Vagina (tissue), 2 donors: ENCODE measurements at places on chromosomes 5 and 9. TPM values are rescaled to one million over a fixed set of nuclear protein-coding genes. Genes with fewer than 3 reads are reported as not detected.

DNA sequence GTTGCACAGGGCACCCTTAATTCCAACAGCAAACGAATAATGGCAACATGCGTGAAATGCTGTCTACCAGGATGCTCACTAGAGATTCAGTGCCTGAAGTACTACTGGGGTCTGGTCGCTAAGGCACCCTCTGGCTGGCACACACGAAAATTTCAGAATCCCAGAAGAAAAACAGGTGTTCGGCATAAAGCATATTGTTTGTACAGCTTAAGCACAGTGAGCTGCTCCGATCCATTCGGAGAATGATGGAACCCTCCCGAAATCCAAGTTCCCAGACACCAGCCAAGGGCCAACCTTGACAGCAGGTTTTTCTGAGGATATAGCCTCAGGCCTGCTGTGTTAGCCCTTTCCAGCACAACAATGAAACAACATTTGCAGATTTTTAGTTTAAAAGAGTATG, 61.4 kb upstream of the ALDH1B1 start:
- H3K27ac ChIP-seq = no peak overlapping the region
- DNase-seq = peak; percentile 70
- no peak overlapping the region for H3K4me3 ChIP-seq

GRCh38 chr5:1135696-1136525, 24.0 kb upstream of the SLC12A7 start:
- H3K27ac ChIP-seq = no peak overlapping the region
- H3K4me1 ChIP-seq = peaks cover 11% of the 10 kb centered on the region
- no peak for DNase-seq
- H3K4me3 ChIP-seq = no peak overlapping the region
- no peaks in the 10 kb centered on the region for H3K27me3 ChIP-seq

DNA sequence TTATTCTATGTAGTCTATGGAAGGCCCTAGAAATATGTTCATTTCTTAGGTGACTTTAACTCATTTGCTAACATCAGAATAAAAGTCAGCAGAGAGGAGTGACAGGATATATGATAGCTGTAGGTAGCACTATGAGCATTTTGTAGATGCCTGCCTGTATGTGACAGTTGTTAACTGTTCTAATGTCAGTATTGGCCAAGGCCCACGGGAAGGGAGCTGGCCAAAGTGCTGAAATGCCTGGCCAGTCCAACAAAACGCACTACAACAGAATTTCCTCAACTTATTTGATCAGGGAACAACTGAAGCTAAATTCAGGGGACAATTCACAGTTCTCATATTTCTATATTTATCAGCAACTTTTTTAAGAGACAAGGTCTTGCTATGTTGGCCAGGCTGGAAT, 20.8 kb downstream of the SV2C start:
- no peak overlapping the region for H3K27ac ChIP-seq
- no peak overlapping the region for H3K4me3 ChIP-seq
- no peaks in the 10 kb centered on the region for H3K4me1 ChIP-seq
- no peak for DNase-seq
- H3K36me3 ChIP-seq = no peaks in the 10 kb centered on the region

DNA sequence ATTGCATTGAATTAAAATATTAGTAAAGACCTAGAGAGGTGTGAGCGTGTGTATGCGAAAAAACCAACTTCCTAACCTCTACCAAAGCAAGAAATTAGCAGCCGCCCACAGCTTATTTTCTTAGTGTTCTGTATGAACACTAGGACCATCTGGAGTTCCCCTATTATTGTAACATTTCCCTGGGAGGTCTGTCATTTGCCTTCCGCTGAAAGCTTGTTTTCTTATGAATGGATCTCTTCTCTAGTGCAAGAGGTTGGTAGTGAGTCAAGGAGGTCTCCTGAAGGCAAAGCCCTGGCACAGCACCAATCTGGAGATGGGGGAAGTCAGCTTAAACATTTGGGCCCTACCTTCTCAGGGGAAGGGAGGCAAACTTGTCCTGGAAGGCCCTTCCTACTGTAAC, 10.8 kb downstream of the TNFSF8 start:
- no peak overlapping the region for H3K4me3 ChIP-seq
- H3K4me1 ChIP-seq = no peaks in the 10 kb centered on the region
- H3K27ac ChIP-seq = no peak overlapping the region
- H3K27me3 ChIP-seq = no peaks in the 10 kb centered on the region

DNA sequence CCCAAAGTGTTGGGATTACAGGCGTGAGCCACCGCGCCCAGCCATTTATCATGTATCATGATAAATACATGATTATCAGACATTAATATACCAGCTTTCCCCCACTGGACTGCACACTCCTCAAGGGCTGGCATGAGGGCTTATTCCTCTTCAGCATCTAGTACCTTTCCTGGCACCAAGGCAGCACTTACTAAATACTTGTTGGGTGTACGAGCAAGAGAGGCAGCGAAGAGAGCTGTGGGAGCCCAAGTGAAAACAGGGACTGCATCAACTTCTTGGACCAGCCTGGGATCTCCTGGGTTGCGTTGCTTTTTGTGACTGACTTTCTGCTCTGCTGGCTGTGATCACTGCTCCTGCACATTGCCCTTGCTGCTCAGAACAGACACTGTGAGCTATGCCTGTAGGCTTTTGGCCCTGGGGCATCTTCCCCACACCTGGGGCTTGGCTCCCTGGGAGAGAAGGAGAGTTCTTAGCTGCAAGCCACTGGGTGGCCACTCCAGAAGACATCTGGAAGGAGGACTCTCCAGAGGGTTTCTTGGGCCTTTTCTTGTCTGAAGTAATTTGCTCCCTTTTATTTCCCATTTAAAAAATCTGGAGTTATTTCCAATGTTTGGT, 224.3 kb downstream of the NR3C1 start:
- no peak for DNase-seq
- H3K4me1 ChIP-seq = peaks cover 18% of the 10 kb centered on the region
- H3K27ac ChIP-seq = no peak overlapping the region
- H3K27me3 ChIP-seq = no peaks in the 10 kb centered on the region

DNA sequence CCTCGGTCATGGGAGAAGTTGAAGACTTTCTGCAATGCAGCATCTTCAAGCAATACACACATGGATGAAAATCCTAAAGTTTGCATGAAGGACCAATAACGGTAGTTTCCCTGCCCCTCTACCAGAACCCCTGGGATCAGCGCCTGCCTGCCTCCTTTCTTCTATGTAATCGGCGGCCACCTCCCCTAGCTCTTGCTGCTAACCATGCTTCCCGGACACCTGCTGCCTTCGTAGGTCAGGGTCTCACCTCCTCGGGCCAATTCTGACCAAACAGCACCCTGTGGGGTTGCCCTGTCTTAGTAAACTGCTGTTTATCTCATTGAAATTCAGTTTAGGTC, 388 bp upstream of the MED10 start:
- H3K27ac ChIP-seq = peak overlapping the region; percentile 33
- no peaks in the 10 kb centered on the region for H3K36me3 ChIP-seq
- H3K27me3 ChIP-seq = no peaks in the 10 kb centered on the region
- peak overlapping the region; percentile 83 for H3K4me3 ChIP-seq

TGFBI gene
- 43.2 TPM for total RNA-seq

DNA sequence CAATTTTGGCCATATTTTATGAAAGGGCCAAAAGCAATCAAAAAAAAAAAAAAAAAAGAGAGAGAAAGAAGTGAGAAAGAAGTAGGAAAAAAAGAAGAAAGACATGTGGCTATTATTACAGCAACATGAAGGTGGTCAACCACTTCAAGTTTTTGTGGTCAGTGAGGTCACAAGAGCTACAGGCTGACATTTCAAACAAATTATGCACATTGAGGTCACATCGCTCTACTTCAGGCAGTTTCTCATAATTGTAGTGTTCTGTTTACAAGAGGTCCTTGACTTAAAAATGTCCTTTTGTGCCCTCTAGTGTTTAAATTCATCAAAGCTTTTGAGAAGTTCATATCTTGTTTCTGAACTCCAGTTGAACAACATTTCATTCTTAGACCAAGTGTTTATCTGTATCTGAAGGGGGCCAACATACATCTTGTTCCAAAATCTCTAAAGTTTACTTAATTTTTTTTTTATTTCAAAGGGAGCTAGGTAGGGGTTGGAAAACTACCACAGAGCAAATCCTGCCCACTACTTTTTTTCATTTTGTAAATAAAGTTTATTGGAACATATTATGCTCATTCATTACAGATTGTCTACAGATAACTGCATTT, 513.1 kb downstream of the PDE4D start:
- H3K27ac ChIP-seq = no peak overlapping the region
- DNase-seq = no peak
- H3K4me1 ChIP-seq = no peaks in the 10 kb centered on the region
- H3K27me3 ChIP-seq = no peaks in the 10 kb centered on the region
- no peaks in the 10 kb centered on the region for H3K36me3 ChIP-seq
- H3K4me3 ChIP-seq = no peak overlapping the region

SURF1 gene
- total RNA-seq = 31.2 TPM

DNA sequence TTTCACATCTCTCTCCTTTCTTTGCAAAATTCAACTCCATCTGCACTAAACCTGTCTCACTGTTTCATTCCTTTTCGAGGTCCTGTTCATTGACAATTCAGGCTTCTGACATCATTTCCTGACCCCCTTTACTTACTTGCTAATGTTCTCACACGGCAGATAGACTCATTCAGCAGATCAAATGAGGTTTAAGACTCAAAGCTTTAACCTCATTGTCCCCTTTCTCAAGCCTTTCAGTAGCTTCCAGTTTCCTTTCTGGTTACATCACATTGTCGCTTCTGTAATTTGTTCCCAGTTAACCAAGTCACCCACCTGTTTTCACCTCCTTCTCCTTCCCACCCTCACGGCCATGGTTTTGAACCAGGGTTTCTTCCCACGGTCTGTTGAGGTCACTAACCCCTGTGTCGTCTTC, 143.4 kb upstream of the OTULINL start:
- no peak overlapping the region for H3K27ac ChIP-seq
- peaks cover 23% of the 10 kb centered on the region for H3K4me1 ChIP-seq
- H3K36me3 ChIP-seq = no peaks in the 10 kb centered on the region
- H3K4me3 ChIP-seq = no peak overlapping the region

DNA sequence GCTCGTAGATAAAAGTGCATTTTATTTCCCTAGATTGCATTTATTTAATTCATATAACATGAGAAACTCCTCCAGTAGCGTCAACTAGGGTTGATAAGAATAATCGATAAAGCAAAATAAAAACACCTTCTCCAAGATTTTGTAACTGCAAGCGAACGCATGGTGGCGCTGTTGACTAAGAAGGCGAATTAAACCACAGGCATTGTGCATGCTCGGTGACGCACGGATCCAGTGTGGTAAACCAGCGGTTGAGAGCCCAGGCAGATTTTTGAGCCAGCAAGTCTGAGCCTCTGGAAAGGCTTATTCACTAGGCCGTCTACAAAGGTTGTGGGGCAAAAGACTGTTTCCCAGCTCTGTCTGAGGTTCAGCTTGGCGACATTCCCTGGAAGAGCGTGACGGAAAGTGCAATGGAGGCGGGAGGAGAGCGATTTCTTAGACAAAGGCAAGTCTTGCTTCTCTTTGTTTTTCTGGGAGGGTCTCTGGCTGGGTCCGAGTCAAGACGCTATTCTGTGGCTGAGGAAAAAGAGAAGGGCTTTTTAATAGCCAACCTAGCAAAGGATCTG, at the start of gene PCDHB3:
Gene PCDHB3, plus strand, starts transcription at position 231 of the 563 bp plus-strand sequence. Its CDS starts 177 bp downstream, at position 408.
- H3K27me3 ChIP-seq = no peaks in the 10 kb centered on the region
- no peaks in the 10 kb centered on the region for H3K36me3 ChIP-seq

GRCh38 chr9:131259432-131259898, 16.8 kb downstream of the FAM78A start:
- no peak for DNase-seq
- no peaks in the 10 kb centered on the region for H3K27me3 ChIP-seq
- H3K27ac ChIP-seq = no peak overlapping the region
- peaks cover 11% of the 10 kb centered on the region for H3K4me1 ChIP-seq
- no peak overlapping the region for H3K4me3 ChIP-seq

DNA sequence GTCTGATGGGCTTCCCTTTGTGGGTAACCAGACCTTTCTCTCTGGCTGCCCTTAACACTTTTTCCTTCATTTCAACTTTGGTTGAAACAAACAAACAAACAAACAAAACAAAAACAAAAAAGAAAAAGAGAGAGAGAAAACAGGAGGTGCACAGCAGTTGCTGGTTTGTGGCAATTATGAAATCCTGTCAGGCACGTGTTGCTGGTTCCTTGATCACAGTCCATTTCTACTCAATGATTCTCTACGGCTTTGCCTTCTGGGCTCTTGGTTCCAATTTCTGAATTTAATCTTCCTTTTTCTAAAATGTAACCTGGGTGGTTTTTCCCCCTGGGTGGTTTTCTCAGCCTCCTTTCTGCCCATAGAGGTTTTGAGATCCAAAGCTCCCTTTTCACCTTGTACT, 17.8 kb upstream of the PANK3 start:
- DNase-seq = no peak
- H3K4me1 ChIP-seq = no peaks in the 10 kb centered on the region
- no peak overlapping the region for H3K4me3 ChIP-seq
- H3K27me3 ChIP-seq = no peaks in the 10 kb centered on the region
- no peaks in the 10 kb centered on the region for H3K36me3 ChIP-seq

DNA sequence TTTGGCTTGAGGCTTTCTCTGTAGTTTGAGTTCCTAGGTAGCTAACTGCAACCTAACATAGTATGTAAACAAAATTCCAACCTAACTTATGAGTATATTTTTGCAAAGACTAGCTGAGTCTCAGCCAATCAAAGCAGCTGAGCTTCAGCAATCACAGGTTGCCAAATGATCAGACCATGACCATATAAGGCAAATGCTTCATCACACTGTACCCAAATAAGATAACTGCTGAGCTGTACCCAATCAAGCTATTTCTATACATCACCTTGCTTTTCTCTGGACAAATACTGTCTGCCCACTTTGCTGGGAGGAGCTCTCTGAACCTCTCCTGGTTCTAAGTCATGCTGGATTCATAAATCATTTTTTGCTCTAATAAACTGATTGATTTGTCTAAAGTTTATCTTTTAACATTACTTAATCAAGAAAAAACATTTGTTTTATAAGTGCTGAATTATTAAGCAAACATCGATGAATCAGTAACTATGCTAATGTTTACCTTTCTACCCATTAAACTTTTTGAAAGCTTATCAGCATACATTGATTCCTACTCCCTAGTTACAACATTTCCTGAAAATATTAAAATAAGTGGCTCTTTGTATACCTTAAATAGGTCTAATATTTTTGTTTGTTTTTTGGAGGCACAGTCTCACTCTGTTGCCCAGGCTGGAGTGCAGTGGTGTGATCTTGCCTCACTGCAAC, 129.7 kb upstream of the PCA3 start:
- H3K27ac ChIP-seq = no peak overlapping the region
- no peaks in the 10 kb centered on the region for H3K36me3 ChIP-seq
- H3K27me3 ChIP-seq = no peaks in the 10 kb centered on the region
- DNase-seq = no peak
- no peak overlapping the region for H3K4me3 ChIP-seq
- no peaks in the 10 kb centered on the region for H3K4me1 ChIP-seq

SLC30A5 gene
- 62.6 TPM for total RNA-seq

GRCh38 chr5:21672911-21673310, 1180.2 kb downstream of the CDH12 start:
- H3K4me3 ChIP-seq = no peak overlapping the region
- no peak for DNase-seq

DMGDH gene
- total RNA-seq = 4.2 TPM
